ENCODE measurements at places on chromosomes 13 and 19.

DNA sequence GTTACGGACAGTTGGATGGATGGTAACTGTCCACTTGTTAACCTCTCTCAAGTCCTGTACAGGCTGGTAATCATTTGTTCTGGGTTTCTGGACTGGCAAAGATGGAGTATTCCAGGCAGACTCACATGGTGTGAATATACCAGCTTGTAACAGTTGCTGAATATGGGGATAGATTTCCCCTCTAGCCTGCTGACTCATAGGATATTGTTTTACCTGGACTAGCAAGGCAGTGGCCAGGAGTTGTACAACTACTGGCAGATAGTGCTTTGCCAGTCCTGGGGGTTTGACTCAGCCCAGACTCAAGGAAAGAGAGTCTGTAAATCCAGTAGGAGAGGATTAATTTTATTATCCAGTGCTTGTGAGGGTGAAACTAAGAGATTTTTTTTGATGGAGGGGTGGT, 74.0 kb downstream of the ZNF100 start:
- no peak for DNase-seq

DNA sequence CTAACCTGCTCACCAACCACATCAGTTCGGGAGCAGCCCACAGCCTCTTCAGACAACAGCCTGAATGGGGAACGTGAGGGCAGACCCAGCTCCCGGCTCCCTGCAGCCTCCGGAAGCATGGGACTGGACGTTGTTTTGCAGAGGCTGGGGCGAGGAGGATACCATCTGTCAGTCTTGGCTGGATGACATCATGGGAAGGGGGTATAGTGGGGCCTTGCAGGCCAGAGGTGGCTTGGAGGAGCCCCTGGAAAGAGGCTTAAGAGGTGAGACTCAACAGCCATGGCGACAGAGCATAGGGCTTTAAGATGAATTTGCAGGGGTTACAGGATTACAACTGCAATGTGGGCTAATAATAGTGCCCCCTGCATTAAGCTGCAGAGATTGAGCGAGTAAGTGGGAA, 1.5 kb downstream of the FXYD3 start:
- no peak for DNase-seq

DNA sequence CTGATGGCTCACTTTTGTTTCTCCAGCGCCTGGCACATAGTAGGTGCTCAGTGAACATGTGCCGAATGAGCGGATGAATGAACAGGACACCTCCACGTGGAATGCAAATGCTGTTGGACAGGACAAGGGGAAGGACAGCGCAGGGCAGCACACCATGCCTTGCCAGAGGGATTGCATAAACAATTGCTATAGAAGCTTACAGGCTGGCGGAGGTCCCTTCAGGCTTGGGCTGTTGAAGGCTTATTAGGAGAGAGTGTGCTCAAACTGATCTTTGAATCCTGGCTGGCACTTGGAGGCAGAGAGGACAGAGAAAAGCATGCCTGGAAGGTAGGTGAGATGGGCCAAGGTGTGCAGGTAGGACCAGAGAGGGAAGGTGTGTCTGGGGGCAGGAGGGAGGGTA, 35.9 kb upstream of the ZNF536 start:
- DNase-seq: no peak

DNA sequence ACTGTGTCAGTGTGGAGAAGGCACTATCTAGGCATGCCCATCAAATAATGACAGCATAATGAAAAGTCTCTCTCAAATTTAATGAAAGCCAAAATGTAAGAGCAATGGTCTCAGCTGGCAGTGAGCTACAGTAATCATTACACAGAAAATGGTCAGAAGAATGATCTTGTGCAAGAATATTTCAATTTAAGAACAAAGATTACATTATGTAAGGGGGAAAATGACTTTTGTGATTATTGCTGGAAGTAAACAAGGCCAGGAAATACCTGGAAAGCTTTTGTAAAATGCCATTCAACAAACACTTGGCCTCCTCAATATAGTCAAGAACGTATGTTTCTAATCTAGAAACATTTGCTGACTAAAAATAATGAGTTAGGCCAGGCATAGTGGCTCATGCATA, 89.1 kb downstream of the CAB39L start:
- no peak for DNase-seq

DNA sequence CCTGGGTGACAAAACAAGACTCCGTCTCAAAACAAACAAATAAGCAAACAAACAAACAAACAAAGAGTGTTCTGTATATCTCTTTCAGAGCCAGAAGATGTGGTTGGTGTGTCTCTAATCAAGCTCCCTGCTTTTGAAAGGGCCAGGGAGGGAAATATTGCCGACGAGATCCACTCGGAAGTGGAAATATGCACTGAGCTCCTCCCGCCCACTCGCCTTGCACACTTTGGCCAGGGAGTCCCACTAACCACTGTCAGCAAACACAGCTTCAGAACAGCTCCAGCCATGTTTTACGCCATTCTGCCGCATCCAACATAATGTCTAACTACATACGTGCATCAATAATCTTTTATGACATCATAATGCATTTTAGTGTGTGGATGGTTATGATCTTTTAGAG, 155.5 kb upstream of the VSTM2B start:
- no peak for DNase-seq

DNA sequence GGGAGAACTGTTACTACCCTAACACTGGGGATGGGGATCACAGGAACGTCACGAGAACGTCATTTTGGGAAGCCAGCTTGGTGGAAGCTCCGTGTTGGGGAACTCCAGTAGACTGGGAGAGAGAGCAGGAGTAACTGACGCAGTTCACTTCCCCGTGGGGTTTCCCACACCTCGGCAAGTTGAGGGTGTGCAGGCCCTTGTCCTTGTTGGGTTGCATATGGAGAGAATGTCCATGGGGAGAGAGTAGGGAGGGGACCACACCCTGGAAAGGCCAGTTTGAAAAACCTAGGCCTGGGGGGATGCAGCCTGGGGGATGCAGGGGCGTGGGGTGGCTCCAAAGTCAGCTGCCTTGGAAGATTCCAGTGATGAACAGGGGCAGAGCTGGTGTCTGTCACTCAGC, 50.7 kb upstream of the MCF2L start:
- no peak for DNase-seq

- no peak for DNase-seq
Observed at GRCh38 chr13:39515224-39515714, 87.7 kb downstream of the LHFPL6 start.

GRCh38 chr19:29364999-29365398, 152.0 kb upstream of the UQCRFS1 start:
- DNase-seq: no peak

DNA sequence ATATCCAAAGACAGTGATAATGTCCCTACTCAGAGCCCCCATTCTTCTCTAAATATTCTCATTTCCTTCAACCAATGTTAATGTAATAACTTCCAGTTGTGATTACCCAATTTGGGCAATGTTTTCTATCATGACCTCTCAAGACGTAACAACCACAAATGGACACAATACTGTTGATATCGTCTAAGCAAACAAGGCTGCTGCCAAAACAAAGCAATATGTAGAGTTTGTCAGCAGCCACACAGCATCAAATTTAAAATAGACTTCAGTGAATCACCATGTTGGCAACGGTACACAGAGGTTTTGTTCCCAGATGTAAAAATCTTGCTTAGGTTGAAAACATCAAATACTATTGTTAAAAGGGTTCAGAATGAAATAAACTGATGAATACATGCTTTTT, 205.1 kb downstream of the DACH1 start:
- DNase-seq: no peak

- DNase-seq: peak; percentile 13
Observed at GRCh38 chr13:42991898-42992763, at the start of gene EPSTI1. Gene EPSTI1 (minus strand): TSS chr13:42992241. CDS start chr13:42992165, 76 bp downstream.

- no peak for DNase-seq
Observed at GRCh38 chr19:43465468-43466120, at the start of gene LYPD3. Gene LYPD3 (minus strand): TSS chr19:43465608. CDS start chr19:43465571, 37 bp downstream.

DNA sequence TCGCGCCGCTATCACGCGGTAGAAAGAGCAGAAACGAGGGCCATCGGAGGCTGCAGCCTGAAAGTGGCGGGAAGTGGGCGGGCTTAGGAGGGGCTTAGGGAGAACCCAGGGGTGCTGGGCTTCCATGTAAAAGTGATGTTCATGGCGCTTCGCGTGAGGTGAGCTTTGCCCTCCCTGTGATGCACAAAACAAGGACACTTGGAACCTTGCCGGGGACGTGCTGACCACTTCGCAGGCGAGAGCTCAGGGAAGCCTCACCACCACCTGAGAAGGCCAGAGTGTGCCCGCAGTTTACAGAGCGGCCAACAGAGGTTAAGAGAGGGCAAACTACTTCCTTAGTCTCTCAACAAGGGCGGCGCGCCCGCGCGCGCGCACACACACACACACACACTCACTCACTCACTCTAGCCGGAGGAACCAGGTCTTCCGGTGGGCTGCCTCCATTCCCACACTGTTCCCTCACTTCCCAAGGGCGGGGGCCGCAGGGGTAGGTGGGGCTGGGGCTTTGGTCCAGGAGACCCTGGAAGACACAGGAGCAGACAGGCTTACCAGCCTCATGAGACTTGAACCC, 651 bp downstream of the GAPDHS start:
- peak; percentile 2 for DNase-seq

- DNase-seq: no peak
Observed at GRCh38 chr19:5935473-5936291, 21.6 kb downstream of the CAPS start.

GRCh38 chr19:2488942-2489731, 13.2 kb downstream of the GADD45B start:
- no peak for DNase-seq

GRCh38 chr13:59086147-59086546, 1077.6 kb downstream of the DIAPH3 start:
- DNase-seq: no peak

Measured in Kasumi-1 (cell line).